ENCODE measurements at places on chromosomes 3 and 15.

DNA sequence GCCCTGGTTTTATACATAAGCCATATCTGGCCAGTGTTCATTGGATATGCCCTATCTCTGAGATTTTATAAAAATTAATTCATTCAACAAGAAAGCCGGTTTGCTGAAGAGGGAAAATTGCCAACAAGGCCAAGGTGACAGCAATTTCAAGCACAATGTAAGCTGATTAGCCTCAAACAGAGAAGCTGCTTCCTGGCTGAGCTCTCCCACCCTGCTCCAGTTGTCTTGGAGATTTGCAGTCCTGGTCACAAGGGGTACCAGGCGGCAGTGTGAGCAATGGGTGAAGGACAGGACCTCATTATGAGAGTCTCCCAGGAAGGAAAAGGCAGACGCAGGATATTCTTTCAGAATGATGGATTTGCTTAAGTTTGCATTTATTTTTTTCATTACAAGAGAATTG lies 5.4 kb upstream of the THSD4 start:
- no peak for DNase-seq

- no peak for DNase-seq
Observed at GRCh38 chr3:188734395-188734794, 437.4 kb upstream of the TPRG1 start.

GRCh38 chr3:96449346-96449745 lies 365.0 kb upstream of the EPHA6 start:
- no peak for DNase-seq

GRCh38 chr3:64392001-64392400 lies 166.7 kb upstream of the PRICKLE2 start:
- no peak for DNase-seq

- no peak for DNase-seq
Observed at GRCh38 chr3:126364731-126365301, 7.6 kb upstream of the KLF15 start.

DNA sequence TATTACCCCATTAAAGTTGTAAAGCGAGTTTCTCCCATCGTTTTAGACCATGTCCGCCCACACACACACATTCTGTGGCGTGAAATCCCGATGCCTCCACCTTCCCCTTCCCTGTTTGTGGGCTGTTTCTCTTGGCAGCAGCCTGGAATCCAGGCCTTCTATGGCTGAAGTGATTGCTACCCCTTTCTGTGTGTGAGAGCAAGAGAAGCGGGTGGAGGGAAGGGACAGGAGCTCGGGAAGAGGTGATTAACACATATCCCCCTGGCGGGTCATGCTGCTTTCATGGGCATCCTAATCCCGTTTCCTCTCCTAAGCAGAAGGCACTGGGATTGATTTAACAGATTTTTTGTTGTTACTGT lies 283.8 kb upstream of the RGMA start:
- DNase-seq, result no peak

- DNase-seq, result no peak
Observed at GRCh38 chr15:91698241-91698640, 155.3 kb upstream of the SLCO3A1 start.

GRCh38 chr15:63973212-63974009 lies 72.9 kb downstream of the DAPK2 start:
- DNase-seq, result no peak

DNA sequence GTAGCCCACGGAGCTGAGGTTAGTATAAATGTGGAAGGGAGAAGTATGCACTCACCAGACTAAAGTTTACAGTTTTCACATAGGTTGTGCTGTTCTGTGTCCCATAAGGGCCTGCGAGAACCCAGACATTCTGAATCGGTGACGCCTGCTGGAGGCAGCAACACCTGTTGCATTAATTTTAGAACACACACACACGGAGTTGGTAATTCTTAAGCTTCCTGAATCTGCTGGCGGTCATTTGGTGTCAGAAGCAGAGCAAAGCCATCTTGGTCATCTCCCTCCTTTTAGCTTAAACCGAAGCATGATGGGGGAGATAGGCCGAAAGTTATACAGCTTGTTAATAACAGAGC lies 41.1 kb upstream of the AP3B2 start:
- DNase-seq, result no peak

DNA sequence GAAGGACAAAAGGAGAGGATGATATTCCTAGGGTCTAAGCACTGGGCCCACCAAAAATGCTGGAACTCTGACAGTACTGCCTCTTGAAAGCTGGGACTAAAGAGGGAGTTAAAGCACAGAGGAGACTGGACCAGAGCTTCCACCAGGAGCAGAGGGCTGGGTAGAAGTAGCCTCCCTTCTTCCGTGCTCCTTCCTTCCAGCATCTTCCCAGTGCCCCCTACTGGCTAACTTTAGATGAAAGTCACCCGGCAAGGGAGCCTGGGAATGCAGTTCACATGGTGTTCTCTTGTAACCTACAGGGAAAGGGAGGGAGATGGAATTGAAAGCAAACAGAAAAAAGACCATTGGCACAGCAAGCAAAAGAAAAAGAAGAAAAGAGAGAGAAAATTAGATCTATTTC lies 106.1 kb upstream of the COL8A1 start:
- DNase-seq, result no peak

DNA sequence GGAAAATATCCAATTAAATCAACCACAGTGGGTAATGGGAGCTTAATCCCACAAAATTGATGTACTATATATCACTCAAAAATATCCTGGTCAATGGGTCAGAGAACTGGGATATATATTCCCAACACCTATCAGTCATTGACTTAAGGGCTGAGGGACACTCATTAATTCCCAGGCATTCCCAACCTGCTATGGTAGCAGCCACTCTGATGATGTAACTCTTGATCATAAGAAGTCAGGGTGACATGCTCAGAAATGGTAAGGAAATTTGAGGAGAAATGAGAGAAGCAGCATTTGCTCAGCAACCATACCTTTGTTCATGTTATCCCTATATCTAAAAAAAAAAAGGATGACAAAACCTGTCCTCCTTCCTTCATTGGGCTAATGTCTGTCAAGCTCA lies 3.1 kb upstream of the PLOD2 start:
- DNase-seq, result no peak

DNA sequence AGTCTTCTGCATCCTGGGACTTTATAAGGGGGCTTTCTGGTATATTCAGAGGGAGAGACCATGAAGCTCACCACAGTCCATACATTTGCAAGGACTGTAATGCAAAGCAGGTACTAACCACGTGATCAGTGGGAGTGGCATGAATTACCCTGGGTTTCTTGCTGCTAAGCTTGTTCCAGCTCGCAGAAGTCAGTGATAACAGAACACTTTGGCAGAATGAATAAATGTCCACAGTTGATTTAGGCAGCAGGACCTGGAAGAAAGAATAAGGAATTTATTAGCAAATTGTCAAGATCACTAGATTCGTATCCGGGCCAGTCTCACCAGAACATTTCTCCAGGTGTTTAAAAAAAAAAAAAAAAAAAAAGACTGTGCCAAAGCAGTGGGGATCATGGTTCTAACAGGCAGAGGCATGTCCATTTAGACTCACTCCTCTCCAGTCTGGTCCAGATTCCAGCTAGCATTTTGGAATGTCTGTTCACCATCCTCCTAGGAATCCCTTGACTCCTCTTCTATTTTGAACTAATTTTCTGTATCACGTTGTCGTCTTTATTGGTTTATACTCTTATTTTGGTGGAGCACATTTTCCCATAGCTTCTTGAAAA lies 24.5 kb downstream of the HHLA2 start:
- DNase-seq, result no peak

DNA sequence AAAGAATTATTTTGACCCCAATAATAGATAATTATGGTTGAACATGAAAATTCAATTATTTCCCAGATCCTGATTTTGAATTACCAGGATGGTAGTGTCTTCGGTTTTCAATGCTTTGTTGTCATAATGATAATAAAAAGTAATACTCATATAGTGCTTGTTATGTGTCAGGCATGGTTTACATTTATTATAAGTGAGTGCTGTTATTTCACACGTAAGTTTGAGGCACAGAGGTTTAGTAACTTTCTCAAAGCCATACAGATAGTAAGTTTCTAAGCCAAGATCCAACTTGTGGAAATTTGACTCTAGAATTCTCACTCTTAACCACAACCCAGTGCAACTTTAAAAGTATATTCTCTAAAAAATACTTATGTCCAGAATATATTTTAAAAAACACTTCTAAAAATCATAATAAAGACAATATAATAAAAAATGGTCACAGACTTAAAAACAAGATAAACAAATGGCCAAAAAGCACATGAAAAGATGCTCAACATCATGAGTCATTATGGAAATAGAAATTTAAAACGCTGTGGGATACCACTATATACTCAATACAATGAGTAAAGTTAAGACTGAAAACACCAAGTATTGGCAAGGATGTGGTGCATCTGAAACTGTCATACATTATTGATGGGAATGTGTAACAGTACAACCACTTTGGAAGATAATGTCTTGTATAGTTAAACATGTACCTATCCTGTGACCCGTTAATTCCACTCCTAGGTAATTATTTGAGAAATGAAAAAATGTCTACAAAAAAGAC lies 45.2 kb downstream of the SPRED1 start:
- no peak for DNase-seq

GRCh38 chr3:46483825-46484224 lies 14.0 kb upstream of the RTP3 start:
- DNase-seq, result no peak

DNA sequence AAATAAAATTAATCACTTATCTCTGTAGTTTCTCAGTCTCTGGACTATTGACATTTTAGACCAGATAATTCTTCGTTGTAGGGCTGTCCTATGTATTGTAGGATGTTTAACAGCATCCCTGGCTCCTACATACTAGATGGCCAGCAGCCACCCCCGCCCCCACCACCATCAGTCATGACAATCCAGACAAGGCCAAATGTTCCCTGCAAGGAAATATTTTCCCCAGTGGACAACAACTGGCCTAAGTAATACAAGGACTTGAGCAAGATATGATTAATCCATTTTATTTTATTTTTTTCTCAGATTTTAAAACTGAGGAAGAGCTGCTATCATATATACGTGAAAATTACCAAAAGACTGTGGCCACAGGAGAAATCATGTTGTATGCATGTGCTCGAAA lies 23.8 kb downstream of the TICRR start:
- no peak for DNase-seq

- DNase-seq, result no peak
Observed at GRCh38 chr3:144200004-144200403, 228.4 kb downstream of the DIPK2A start.

GRCh38 chr15:48062148-48062872 lies 58.5 kb upstream of the SLC24A5 start:
- no peak for DNase-seq

DNA sequence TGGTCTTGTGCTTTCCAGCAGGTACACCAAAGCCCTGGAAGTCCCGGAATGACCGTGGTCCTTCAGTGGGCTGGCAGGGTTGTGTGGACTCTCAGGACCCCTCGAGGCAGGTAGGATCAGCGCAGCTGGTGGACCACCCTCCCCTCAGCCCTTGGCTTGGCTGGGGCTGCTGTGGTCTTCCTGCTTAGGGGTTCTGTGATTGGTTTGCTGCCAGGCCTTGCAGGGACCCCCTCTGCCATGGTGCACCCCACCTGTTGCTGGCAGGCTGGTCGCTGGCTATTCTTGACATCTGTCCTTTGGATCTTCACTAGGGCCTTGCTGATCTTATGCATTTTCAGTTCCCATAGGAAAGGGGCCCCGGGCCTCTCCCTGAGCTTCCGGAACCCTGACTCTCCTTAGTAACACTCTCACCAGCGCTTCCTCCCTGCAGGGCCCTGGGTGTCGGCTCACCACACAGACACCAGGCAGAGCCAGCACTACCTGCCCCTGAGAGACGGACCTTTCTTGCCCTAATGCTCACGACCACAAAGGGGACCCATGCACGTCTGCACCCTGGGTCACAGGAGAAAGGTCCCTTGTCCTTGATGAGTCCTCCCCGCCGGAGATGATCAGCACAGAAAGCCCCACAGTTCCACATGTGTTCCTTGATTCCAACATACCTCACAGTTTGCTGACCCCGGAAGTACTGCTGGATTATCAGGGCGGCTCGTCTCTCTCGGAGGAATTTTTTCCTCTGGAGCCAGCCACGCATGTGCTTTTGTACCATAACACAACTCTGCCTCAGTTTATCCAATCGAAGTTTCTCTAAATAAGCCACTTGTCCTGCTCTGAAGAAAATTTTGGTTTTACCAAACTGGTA lies 51.7 kb downstream of the MYO5C start:
- no peak for DNase-seq

DNA sequence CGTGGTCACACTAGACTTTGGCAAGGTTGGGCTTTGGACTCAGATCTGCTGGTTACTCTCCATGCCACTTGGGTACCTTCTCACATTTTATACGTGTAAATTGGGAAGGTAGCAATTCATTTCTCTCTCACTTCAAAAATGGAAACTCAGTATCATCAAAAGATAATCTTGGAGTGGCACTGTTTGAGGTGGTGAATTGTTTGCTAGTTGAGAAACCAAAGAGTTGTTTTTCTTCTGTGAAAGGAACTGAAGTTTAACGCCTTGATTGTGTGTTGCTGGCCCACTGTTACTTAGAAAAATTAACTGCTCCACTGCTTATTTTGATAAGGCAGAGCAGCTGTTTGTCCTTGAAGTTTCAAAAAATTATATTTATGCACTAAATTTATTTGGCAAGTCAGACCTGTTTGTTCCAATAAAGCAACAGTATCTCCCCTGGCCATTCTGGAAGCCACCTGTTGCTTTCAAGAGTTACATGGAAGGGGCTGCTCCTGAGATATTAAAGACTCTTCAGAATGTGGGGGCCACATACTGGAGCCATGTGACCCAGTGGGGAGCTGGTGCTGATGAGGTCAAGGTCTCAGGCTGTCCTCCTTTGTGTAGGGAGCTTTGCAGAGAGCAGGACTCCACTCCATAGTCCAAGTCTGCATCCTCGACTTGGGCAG lies 16.2 kb downstream of the PLCL2 start:
- no peak for DNase-seq

DNA sequence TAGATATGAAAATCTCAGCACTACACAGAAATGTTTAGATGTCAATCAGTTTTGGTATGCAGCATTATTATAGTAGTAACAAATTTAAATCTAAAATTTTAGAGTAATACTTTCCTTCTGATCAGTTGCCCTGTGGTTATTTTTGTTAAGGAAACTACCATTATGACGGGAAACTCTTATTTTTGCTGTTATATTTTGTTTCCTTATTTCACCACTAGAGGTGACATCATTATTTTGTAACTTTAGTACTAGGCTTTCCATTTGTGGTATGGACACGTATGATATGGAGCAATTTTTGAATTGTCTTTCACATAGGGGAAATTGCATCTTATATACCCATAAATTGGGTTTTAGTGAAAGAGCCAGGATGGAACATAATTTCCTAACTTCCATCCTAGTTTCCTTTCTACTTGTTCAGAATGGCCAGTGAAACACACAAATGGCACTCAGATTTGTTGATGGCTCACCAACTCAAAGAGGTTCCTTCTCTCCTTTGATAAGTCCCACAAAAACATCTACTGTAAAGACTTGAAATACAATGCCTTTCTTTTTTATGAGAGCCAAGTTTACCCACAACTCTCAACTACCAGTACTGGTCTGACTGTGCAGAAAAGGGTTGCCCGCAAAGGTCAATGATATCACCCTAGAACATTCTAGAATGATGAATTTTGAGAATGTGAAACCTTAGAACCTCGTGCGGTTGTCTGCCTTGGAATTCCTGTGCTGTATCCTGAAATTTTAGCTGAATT lies 19.4 kb upstream of the PPP4R2 start:
- DNase-seq, result no peak

Measured in T-helper 17 cell (primary cell).